ENCODE measurements at places on chromosomes 13 and 19. TPM values are rescaled to one million over a fixed set of nuclear protein-coding genes. Genes with fewer than 3 reads are reported as not detected.

DNA sequence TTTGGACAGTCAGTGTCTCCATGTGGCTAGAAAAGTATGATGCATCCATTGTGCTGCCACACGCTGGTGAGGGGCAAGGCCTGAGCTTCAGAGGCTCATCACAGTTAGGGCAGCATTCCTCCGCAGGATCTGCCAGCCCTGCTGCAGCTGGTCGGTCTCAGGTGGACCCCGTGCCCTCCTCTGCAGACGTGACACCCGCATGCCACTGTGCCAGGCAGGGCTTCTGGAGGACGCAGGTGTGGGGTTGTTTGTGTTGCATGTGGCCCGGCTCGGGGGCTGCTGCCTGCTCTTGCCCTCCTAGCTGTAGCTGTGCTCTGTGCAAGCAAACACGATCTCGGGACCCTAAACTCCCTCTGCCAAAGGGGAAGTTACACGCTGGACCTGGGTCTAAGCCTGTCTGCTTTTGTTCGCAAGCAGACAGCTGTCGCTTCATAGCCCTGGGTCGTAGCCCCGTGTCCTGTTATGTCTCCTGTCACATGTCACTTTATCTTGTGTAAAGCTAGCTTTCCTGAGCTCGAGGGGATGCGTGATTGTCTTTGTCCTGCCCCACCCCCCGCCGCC, 45.3 kb downstream of the SLC7A9 start:
- DNase-seq: no peak

Gene LCP1
- total RNA-seq: 43.5 TPM

GRCh38 chr19:39251081-39251480, 2.4 kb upstream of the IFNL4 start:
- DNase-seq: no peak

- no peak for DNase-seq
These were observed 31.4 kb downstream of the CCDC122 start for GRCh38 chr13:43848001-43848649.

Gene KIR3DL2
- total RNA-seq: not detected

Gene S1PR5
- 3.2 TPM for total RNA-seq

DNA sequence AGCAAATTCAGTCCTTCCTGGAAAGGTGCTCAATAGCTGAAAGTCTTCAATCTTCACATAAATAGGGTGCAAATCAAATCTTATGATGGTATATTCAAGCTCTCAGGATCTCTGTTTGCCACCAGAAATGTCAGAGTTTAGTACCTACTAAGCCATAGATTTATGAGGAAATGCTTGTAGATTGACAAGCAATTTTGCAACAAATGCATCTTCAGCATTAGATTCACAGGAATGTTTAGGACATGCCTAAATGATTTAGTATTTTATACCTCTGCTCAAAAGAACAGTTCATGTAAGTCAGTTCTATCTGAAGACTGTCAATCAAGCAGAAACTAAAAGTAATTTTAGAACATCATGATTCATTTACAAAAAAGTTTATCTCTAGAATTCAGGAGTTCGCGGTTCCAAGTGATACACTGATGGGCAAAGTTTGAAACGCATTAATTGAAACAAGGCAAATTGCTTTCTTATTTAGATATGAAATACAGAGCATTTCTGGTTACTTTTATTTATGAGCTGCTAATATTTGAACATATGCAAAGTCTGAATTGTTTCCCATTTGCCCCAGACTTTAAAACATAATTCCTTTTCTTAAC, 65.7 kb downstream of the DACH1 start:
- DNase-seq: no peak

DNA sequence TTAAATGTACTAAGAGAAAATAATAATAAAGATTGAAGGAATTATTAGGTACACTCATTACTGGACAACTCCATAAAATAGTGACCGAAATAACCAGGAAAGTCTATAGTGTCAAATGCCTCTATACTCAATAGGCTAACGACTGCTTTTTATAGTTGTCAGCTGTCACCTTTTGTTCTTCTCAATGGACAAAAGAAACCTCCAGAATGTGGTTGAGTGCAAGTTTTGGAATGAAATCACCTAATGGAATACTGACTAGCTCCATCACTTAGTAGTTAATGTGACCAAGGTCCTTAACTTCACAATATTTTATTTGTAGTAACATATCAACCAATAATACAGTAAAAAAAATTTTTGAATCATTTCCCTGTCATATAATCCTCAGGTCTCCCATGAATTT, 18.1 kb downstream of the TSC22D1 start:
- DNase-seq: no peak

DNA sequence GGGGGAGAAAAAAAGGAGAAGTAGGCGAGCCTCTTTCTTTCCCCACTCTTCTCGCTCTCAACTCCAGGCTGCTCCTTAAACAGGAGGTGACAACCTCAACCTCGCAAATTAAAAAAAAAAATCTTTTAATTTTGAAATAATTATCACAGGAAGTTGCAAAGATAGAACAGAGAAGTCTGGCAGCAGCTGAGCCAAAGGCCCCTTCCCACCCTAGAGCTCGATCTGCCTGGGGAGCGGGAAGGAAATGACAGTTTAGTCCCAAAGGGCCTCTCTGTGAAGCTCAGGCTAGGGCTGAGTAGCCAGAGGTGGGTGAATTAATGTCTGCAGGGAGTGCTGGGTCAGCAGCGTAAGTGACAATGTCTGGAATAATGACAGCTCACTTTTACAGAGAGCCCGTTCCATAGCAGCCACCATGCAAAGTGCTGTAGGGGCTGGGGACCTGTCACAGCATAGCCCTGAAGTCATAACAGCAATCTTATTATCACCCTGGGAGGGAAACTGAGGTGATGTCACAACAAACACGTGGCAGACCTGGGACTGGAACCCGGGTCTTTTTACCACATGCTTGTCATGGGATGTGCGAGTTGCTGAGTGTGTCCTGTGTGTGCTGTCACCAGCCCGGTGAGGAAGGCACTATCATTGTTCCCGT, 8.8 kb upstream of the CD22 start:
- no peak for DNase-seq

- no peak for DNase-seq
These were observed 9.0 kb downstream of the FPR3 start for GRCh38 chr19:51803967-51804366.

Gene ZNF563
- total RNA-seq: 8.4 TPM

DNA sequence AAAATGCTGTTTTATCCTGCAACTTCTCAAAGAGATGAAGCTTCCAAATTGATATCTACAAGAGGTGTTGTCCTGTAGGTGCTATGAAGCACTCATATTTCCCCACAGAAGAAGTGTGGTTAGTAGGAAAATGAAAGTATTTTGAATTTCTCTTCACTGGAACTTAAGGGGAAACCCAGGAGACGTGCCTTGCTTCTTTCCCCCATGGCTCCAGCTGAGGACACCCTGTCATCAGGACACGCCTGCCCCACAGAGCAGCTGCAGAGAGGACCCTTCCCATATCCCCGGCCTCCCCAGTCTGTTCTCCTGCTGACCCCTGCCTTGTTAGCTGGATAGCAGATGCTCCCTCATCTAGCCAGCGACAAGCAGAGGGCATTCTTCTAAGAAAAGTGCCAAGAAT, 371.3 kb downstream of the COG6 start:
- no peak for DNase-seq

Gene ELAVL3
- total RNA-seq: 0.90 TPM

Gene RHPN2
- total RNA-seq: 3.5 TPM

DNA sequence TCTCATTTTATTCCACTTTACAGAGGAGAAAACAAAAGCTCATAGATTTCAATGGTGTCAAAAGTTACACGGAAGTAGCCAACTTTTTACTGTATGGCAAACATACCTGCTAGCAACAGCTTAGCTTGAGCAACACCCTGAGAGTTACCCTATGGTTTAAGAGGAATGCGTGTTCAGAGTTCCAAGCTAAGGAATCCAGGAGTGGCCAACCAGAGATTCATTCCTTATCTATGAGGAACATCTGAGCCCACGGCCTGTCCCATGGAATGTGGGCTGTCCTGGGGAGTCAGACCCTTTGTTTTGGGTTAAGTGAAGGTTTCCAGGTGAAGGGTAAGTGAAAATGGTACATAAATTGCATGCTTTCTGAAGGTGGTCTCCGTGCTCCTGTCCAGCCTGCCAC, 67.5 kb downstream of the STARD13 start:
- DNase-seq: no peak

GRCh38 chr19:28456708-28457320, 756.1 kb downstream of the UQCRFS1 start:
- DNase-seq: no peak

DNA sequence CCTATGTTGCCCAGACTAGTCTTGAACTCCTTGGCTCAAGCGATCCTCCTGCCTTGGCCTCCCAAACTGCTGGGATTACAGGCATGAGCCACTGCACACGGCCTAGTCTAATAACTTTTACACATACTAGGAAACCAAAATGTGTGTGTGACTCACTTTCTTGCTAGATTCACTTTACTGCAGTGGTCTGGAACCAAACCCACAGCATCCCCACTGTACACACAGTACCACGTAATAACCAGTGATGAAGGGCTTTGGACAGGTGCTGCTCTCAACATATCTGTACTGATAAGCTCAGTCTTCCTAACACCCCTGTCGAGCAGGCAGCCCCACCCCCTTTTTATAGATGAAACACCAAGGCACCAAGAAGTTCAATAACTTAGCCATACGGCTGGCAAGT, 5.1 kb downstream of the DNMT1 start:
- no peak for DNase-seq

DNA sequence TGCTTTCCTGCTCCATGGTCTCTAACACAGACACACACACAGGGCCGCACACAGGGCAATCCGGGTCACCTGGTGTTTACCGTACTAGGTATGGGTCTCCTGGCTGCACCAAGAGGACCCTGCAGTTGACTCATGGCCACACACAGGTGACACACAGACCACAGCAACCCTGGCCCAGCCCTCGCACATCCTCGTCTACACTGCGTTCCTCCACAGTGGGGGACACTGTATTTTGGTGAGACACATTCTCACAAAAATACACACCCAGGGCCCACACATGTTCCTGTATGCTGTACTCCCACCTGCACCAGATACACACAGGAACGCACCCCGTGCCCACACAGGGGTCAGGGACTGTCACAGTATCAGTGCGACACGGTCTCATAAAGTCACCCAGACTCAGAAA, 12.8 kb downstream of the PDE4A start:
- DNase-seq: no peak

Gene ANGPTL8
- total RNA-seq: not detected

DNA sequence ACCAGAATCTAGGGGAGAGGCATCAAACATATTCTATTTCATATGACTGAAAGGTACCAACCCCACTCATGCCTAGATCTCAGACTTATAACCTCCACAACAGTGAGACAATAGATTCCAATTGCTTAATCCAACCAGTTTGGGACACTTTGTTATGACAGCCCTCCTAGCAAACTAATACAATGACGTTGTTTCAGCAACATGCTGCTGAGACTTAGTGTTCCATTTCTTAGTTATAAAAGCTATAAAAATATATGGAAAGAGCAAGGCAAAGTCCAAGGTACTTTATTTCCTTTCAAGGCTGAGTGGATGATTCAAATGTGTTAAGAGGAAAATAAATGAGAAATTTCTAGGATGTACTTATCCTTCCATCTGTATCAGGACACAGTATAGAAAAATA, 352.0 kb downstream of the FGF14 start:
- DNase-seq: no peak

Gene PGLYRP1
- total RNA-seq: not detected

- no peak for DNase-seq
These were observed 5.7 kb downstream of the AP1M1 start for GRCh38 chr19:16203256-16204004.

Gene NANOS3
- total RNA-seq: not detected

- DNase-seq: no peak
These were observed 2.7 kb upstream of the CAPNS1 start for GRCh38 chr19:36136964-36137686.

DNA sequence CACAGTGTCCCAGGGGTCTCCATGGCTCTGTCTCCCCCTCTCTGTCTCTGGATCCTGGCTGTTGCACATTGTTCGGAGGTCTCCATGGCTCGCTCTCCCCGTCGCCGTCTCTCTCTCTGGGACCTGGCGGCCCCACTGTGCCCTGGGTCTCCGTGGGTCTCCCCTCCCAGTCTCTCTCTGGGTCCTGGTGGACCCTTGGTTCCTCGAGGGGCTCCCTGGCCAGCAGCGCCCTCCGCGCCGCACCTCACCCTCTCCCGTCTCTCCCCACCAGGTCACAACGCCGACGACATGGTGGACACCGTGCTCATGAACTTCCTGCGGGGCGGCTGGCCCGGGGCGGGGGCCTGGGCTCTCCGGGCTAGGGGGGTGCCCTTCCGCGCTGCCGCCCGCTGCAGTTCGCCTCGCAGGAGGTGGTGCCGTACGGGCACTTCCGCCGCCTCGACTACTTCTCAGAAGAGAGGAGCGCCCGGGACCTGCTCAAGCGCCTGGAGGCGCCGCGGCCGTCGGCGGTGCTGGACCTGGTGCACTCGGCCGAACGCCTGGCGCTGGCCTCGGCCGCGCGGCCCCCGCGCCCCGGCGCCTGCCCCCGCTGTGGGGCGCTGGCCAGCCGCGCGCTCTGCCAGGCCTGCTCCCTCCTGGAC, 29.1 kb downstream of the SIGLEC5 start:
- DNase-seq: no peak

DNA sequence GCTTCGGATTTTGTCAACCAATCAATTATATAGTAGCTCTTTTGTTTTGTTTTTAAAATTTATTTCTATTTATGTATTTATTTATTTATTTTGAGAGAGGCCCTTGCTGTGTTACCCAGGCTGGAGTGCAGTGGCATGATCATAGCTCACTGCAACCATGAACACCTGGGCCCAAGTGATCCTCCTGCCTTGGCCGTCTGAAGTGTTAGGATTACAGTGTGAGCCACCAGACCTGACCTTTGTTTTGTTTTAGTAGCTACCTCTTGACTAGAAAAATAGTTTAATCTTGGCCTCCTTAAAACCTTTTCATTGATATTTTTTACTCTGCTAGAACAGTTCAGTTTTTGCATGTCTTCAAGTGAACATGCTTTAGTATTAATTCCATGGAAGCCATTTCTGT, 15.1 kb downstream of the GARRE1 start:
- no peak for DNase-seq

Gene ZNF578
- total RNA-seq: 10.7 TPM

- no peak for DNase-seq
These were observed 181.2 kb downstream of the FGF9 start for GRCh38 chr13:21852043-21852442.

GRCh38 chr13:31245598-31246373, 46.0 kb downstream of the B3GLCT start:
- no peak for DNase-seq

DNA sequence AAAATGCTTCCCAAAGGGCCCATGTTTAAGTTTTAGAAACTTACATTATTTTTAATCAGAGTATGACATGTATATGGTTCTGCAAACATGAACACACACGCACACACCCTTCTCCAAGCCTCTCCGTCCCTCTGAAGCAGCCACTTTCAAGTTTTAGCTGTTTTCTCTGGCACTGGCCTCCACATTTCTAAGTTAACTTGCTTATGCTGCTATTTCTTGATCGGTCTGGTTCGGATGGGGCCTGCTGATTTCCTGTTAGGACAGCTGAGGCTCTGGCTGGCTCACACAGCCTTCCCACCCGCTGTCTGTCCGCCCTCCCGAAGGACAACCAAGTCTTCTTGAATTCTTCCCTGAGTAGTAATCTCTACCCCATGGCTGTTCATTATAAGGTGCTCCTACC, 4.4 kb downstream of the SPC24 start:
- DNase-seq: no peak

Gene LHB
- total RNA-seq: not detected
